T-cell (primary cell): ENCODE measurements at places on chromosomes 12 and 14. TPM values are rescaled to one million over a fixed set of nuclear protein-coding genes. Genes with fewer than 3 reads are reported as not detected.

DNA sequence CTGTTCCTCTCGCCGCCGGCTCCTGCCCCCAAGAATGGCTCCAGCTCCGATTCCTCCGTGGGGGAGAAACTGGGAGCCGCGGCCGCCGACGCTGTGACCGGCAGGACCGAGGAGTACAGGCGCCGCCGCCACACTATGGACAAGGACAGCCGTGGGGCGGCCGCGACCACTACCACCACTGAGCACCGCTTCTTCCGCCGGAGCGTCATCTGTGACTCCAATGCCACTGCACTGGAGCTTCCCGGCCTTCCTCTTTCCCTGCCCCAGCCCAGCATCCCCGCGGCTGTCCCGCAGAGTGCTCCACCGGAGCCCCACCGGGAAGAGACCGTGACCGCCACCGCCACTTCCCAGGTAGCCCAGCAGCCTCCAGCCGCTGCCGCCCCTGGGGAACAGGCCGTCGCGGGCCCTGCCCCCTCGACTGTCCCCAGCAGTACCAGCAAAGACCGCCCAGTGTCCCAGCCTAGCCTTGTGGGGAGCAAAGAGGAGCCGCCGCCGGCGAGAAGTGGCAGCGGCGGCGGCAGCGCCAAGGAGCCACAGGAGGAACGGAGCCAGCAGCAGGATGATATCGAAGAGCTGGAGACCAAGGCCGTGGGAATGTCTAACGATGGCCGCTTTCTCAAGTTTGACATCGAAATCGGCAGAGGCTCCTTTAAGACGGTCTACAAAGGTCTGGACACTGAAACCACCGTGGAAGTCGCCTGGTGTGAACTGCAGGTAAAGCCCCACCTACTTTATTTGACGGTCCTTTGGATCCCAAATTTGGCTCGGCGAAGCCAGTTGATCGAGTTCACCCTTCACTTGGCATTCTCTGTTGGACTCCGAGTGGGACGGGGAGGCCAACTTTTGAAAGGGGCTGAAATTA, 1.5 kb downstream of the WNK1 start:
- DNase-seq = peak; percentile 19

GRCh38 chr12:48183091-48183875, at the start of gene CCDC184:
Gene CCDC184, plus strand, starts transcription at chr12:48183644. Its CDS starts 479 bp downstream, at chr12:48184123.
- peak; percentile 68 for DNase-seq

- DNase-seq = no peak
Measured at GRCh38 chr14:93007225-93007997, 84.5 kb downstream of the CHGA start.

DNA sequence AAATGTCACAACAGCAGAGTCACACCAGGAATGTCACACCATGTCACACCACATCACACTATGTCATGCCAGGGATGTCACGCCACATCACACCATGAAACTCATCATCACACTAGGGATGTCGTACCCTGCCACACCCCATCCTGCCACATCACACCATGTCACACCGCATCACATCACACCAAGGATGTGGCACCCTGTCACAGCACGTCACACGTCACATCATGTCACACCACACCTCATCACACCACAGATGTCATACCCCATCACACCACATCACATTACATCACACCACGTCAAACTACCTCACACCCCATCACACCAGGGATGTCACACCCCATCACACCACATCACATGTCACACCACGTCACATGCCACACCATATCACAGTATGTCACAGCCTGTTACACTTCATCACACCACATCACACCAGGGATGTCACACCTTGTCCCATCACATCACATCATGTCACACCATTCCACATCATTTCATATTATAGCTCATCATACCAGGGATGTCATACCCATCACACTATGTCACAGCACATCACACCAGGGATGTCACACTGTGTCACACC, 90.9 kb downstream of the TMEM121 start:
- no peak for DNase-seq

DNA sequence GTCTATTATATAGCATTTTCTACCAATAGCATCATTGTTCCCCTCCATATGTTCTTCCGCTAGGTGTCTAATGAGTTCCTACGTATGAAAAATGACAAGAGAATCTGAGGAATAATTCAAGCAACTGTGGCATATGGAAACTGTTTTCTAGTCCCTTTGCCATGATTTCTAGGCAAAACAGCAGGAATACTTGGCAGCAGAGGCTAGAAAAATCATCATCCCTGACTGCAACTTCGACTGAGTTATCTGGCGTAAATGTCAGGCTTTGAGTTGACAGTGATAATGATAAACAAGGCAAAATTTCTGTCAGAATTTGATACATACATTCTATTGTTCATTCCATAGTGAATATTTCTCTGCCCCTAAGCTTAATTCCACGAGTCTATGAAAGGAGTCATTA, 572.8 kb upstream of the USP15 start:
- DNase-seq = no peak

- DNase-seq = no peak
Measured at GRCh38 chr14:68181519-68182326, 362.1 kb downstream of the RAD51B start.

Gene HELB
- total RNA-seq = 45.7 TPM

DNA sequence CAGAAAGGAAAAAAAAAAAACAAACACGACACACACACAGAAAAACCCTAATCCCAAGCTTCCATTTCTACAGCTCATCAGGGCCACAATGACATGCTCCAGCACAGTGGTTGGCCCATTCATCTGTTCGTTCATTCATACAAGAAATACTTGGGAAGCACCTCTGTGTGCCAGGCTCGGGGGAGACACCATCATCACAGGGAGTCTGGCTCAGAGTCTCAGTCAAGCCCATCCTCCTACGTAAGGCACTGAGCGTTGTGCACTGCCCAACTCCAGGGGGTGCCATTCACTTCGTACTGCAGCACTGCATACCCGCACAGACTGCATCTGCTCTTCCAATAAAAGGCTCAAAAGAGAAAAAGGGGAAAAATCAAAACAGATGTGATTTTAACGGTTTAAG, 15.3 kb downstream of the VPS37B start:
- DNase-seq = peak; percentile 46

Gene TAS2R50
- total RNA-seq = 2.2 TPM
